ENCODE measurements at places on chromosomes 2 and 18.

GRCh38 chr2:150376553-150377335 is 110.7 kb downstream of the RND3 start:
- no peak for DNase-seq

DNA sequence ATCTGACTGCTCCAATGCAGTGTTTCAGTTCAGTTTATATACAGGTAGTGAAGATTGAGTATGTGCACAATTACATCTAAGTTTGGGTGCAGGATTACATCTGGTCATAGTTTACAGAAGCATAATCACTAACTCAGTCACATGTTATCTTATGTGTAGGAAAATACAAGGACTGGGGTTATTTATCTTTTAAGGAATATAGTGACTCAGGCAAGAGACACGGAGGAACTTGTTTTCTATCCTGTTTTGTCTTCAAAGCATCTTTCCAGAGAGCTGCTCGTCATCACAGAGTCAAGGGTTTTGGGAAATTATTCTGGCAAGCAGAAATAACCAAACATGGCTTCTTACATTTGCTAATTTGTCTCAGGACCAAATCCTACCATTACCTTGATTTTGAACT is 1371.5 kb upstream of the TMEFF2 start:
- no peak for DNase-seq

GRCh38 chr18:55576001-55576400 is 12.0 kb downstream of the TCF4 start:
- no peak for DNase-seq

GRCh38 chr2:113000436-113000835 is 4.8 kb upstream of the IL36A start:
- DNase-seq: no peak
